ENCODE measurements at places on chromosomes 2 and 18.

- no peak for DNase-seq
These were observed 26.1 kb upstream of the SETBP1 start for GRCh38 chr18:44654573-44654972.

- no peak for DNase-seq
These were observed 44.2 kb downstream of the GLI2 start for GRCh38 chr2:120779781-120780283.

- no peak for DNase-seq
These were observed 75.1 kb downstream of the SPP2 start for GRCh38 chr2:234125451-234126145.

DNA sequence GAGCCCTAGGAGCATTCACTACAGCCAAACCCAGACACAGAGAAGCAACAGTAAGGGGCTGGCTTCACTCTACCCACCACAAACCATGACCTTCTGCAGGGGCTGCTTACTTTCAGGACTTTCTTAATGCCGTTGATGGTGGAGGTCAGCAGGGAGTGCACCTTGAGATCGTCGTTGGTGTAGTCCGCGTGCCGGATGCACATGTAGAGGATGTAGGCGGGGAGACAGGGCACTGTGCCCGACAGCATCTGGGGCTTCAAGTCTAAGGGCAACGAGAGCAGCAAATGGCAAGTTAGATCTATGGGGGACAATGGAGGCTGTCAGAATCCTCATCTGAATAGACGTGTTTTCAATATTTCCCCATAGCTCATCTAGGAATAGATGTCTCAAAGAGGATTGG, 29.8 kb upstream of the ACAA2 start:
- no peak for DNase-seq

DNA sequence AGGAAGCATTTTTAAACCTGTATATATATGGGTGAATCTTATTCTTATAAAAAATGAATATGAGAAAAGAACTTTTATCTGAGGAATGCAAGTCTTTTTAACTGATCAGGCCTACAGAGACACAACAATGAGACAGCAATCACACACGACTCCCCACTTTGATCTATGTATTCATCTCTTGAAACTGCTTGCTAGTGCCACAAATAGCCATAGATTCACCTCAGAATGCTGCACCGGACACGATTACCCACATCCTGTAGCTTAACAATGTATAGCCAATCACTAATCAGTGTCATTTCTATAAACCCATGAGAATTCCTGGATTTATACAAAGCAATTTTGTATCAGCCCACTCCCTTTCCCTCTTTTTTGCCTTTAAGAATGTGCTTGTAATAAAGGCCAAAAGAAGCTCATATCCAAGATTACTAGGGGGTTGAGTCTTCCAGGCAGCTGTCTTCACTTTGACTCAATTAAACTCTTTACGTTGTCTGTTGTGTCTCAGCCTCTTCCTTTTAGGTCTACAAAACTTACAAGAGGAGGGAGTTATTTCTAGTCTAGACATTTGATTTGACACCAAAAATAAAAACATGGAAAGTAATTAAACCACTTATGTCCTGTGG, 94.9 kb downstream of the MBD2 start:
- DNase-seq: no peak

DNA sequence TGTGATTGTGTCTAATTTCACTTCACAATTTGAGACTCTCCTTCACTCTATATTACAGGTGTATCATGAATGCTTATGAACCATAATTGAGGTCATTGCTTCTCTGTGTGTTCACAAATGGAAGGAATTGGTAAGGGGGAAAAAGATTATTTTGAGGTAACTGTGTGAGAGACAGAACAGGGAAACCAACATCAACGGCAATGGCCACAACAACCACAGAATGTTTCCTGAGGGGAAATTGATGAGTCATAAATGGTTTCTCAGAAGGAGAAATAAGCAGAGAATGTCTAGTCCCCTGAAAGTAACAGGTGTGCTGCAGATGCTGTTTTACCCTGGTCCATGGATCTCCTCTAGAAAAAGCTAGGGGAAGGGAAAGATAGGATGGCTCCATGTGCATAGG, 361.2 kb upstream of the GALNT5 start:
- DNase-seq: no peak

GRCh38 chr2:134621939-134622705, 96.7 kb downstream of the TMEM163 start:
- DNase-seq: no peak

GRCh38 chr2:238167761-238168160, 9.0 kb downstream of the ERFE start:
- no peak for DNase-seq

- no peak for DNase-seq
These were observed 11.9 kb downstream of the IL18R1 start for GRCh38 chr2:102367331-102367971.

- no peak for DNase-seq
These were observed 11.7 kb upstream of the CHMP1B start for GRCh38 chr18:11839556-11839955.
